ENCODE measurements at places on chromosomes 2 and 18.

GRCh38 chr18:43322132-43322531 is 44.8 kb upstream of the SYT4 start:
- no peak for DNase-seq

- DNase-seq, result no peak
Measured at GRCh38 chr18:49697757-49698524, 115.4 kb downstream of the ACAA2 start.

DNA sequence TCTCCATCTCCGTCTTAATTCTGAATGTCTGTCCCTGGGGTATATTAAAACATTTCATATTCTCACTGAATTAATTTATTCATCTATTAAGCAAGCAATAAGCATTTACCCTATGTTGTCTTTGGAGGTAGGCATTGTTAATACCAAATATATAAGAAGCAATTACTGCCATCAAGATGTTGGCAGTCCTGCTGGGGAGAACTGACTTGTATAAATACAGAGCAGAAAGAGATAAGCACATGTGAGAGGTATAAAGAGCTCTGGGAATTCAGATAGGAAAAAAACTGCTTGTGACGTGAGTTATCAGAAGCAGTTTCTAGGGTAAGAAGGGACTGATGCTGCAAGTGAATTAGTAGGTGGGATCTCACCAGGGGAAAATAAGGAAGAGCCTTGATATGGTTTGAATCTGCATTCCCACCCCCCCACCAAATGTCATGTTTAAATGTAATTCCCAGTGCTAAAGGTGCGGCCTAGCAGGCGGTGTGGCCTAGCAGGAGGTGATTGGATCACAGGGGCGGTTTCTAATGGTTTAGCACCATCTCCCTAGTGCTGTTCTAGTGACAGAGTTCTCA is 286.8 kb downstream of the RAD51AP2 start:
- no peak for DNase-seq

DNA sequence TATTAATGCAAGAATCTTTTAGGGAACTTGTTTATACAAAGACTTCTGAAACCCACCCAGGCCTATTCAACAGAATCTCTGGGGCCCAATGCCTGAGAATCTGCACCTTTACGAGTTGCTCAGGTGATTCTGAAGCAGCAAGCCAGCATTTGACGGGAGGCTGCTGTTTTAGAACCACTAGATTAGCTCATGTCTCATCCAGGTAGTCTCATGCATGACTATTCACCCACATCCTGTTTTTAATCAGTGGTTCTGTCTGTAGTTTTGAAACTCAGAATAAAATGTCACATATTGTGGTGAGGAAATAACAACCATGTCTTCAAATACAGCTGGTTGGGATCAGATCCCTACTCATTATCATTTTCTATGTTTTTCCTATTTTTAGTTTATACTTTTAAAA is 39.5 kb downstream of the CYTIP start:
- DNase-seq, result no peak

DNA sequence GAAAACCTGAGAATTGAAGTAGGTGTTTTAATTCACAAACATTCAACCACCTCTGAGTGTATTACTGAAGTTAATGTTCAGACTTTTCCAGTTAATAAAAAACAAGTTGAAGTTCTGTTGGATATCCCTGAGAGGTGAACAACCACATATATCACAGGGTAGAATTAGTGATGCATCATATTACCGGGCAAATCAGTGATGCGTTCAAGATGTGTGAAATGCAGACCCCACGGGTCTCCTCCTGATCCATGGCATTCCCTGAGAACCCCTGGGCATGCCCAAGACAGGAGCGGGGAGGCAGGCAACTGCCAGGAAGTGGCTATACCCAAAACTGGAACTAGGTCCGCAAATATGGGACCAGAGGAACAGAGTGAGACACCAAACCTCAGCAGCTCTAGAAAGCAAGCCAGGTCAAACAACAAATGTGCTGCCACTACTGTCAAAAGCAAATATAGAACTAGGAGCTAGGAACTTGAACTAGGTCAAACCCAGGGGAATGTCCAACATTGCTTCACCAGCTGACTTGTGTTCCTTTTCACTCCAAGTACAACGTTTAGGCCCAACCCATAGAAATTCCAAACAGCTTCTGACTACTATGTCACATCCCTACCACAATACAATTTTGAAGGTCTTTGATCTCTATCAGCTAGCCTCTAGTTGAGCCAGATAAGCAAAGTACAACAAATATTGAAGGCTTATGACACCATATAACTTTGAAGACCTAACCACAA is 20.2 kb downstream of the PSTPIP2 start:
- no peak for DNase-seq

DNA sequence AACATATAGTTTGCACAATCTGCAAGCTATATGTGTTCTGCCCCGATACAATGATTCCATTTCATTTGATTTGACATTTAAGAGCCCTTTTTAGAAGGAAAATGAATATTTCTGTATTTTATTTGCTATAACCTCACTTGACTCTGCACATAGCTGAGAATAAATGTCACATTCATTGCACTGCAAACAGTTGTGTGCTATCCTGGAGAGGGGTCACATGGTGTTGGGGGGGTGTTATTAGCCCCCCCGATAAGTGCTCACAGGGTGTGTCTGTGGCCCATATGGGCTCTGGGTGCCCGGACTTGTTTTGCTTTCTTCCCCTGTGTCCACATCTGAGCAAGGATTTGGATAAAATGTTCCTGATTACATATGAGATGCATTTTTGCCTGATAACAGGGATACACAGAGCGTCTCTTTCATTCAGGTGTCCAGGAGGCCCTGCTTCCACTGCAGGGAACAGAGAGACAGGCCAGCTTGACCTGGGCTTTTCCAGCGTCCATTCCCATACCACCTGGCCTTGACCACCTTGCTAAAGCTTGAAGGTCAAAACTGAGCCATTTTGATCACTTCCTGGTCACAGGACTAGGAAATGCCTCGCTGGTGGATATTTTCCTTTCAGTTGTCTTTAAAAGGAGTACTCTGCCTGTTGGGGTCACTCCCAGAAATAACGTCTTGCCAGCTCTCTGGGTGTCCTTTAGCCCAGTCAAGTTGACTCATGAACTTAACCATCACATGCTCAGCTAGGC is 38.4 kb upstream of the ID2 start:
- no peak for DNase-seq

DNA sequence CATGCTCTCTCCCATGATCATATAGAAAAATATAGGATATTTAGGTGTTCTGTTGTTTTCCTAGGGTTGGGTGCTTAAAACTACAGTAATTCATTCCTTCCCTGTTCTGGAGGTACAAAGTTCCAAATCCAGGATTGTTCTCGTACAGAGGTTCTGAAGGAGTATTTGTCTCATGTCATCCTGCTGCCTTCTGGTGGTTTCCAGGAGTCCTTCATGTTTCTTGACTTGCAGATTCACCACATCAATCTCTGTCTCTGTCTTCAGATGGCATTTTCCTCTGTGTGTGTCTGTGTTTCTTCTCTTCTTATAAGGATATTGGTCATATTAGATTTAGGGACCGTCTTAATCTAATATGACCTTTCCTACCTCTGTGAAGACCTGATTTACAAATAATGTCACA is 397.9 kb downstream of the NYAP2 start:
- no peak for DNase-seq

- peak; percentile 25 for DNase-seq
Measured at GRCh38 chr2:120760446-120761135, 24.9 kb downstream of the GLI2 start.

DNA sequence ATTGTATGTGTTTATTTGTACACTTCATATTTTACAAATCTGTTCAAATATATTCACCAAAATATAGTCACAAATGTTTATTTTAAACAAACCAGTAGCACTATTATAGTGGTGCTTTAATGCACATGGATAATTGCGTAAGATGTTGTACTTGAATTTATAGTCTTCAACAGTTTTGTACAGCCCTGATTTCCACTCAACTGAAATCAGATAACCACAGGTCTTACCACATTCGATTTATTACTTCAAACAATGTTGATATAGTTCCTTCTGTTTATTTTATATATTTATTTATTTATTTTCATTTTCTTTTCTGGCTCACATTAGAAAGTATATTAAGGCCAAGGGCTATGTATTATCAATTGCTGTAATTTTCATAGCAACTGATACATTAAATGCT is 99.4 kb upstream of the ZNF804A start:
- DNase-seq, result no peak

GRCh38 chr18:70494524-70494923 is 205.7 kb downstream of the SOCS6 start:
- DNase-seq, result no peak

DNA sequence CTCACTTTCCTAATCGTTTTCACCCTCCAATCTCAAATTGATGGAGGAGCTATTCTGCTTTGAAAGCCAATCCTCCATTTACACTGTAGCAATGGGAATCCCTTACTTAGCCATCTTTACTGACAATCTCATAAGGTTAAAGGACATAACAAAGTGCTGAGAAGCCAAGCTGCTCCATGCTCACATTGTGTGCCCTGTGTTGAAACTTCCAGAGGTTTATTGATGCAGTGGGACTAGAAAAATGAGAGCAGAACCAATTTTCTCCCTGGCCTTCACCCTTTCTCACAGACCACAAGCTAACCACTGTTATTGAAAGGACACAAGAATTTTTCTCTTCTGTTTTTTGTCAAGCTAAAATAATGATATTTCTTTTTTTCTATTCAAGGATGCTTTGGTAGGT is 63.8 kb downstream of the CSRNP3 start:
- DNase-seq, result no peak

DNA sequence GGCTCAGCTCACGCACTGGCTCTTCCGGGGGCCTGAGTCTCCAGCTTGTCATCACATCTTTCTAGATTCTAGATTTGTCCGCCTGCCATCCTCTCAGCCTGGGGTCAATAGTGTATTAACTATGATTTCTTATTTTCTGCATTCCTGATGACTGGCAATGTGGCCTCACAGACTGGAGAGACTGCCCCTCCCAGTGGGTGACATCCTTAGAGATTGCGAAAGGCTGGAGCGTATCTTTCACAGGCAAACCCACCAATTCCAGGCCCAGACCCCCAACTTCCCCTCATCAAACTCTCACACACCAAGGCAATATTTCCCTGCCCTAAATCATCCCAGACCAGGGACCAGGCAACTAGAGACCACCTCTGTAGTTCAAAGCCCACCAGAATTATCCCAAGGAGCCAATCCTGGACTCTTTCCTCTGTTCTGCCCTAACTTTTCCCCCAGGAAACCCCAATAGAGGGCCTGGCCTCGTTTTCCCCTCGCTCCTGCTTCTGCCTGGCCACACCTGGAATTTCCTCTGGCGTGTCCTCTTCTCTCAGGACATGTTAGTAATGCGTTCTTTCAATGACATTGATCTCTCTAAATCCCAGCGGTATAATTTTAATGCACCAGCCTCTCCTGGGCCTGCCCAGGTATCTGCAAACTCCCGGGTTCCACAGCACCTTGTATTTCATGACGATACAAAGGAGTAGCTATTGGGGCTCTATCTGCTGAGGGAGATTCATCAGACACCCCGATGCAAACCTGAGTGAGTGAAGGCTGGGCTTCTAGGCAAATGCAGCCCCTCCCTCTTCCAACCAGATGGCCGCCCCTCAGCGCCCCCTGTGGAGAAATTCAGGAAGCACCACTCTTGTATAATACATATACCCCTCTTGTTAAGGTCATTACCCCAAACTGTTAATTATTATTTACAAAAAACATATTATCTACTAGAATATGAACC is 2.4 kb upstream of the KCNF1 start:
- DNase-seq, result no peak

DNA sequence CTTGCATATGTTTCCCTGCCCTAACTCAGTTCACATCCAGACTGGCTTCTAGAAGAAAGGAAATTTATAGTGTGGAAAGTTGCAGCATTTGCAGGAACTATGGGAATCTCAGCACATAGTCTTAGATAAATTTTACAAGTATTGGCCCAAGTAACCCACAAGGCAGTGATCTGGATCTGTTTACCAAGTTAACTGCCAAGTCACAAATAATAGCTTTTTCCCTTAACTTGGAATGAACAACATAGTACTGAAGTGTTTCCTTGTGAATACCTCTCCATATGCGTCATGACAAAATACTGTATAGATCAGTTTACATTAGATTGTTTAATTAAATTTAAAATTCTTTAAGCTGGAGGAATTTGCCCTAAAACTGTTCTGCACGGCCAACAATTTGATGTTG is 255.8 kb upstream of the EPAS1 start:
- DNase-seq, result no peak

DNA sequence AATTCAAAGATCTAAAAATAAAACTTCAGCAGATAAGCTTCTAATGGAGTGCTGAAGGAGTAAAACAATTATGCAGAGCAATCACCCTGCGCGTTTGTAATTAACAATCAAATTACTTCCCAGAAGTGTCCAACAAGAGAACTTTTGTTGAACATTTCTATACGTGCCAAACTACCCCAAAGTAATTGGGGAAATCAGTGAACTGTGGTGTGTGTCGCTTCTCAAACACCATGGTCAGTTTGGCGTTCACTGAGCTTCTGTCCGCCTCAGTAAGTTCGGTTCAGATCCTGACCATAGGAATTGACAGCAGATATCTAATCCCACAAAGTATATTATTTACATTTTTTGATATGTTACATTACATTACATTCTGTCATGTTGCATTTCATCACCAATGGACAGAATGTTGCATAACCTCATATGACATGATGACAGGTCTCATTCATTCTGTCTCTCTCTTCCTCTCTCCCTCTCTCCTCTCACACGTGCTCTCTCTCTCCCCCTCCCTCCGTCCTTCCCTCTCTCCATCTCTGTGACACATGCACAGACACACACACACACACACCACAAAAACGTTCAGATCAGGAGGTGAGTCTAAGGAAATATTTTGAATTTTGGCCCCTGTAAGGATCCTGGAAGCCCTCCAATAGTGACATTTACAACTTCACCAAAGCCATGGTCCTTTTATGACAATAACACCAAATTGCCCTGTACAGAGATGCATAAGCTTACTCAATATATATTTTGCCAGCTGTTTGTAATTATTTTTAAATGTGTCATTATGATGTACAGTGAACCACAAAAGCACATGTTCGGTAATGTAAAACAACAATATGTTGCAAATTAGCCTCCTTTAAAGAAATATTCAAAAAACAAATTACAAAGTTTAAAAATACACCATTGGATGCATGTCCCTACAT is 269.2 kb downstream of the FIGN start:
- DNase-seq, result no peak

GRCh38 chr18:22839340-22839821 is 93.7 kb upstream of the RBBP8 start:
- DNase-seq, result no peak

DNA sequence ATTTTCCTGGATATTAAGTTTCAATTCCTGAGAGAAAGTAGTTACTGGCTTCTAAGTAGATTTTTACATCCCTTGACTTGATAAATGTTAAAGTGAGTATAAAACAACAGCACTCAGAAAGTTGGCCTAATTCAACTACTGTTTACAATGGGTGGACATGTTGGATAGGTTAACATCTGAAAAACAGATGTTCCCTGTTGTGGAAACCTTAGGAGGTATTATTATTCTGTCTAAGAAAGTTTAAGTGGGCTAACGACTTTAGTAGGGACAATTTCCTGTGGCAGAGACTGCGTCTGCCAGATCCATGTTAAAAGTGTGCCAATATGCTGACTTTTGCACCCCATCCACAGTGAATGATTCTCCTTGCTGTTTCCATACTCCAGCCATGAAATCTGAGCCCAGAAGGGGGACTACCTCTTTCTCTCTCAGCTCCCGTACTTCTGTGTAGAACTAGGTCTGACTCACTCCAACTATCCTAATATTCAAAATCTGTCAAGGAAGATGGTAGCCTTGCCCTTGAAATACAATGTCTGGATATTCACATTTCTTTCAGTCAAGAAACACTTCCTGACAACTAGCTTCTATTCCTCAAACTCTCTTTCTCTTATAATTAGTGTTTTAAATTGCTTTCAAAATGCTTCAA is 327.5 kb upstream of the HNRNPA3 start:
- DNase-seq, result no peak

- DNase-seq, result no peak
Measured at GRCh38 chr18:54531402-54532065, 59.5 kb upstream of the DYNAP start.

- DNase-seq, result peak; percentile 39
Measured at GRCh38 chr2:53969968-53970723, 647 bp downstream of the PSME4 start.
